ENCODE measurements at places on chromosomes 12 and 14. TPM values are rescaled to one million over a fixed set of nuclear protein-coding genes. Genes with fewer than 3 reads are reported as not detected.

Gene PIWIL1
- not detected for total RNA-seq

Gene CLEC4C
- total RNA-seq, result not detected

Gene WASHC4
- total RNA-seq, result 39.5 TPM

Gene CCDC177
- not detected for total RNA-seq

Gene PPP1R1A
- total RNA-seq, result not detected

Gene GYS2
- not detected for total RNA-seq

Gene SLC38A4
- total RNA-seq, result not detected

Gene PTGER2
- 9.6 TPM for total RNA-seq

Gene RASAL1
- 13.4 TPM for total RNA-seq

Gene PLCZ1
- total RNA-seq, result not detected

Gene GNG2
- 250 TPM for total RNA-seq

Gene ADIPOR2
- total RNA-seq, result 43.5 TPM

Gene SMIM41
- total RNA-seq, result not detected

Gene KRT83
- total RNA-seq, result not detected

Gene GLIPR1L2
- total RNA-seq, result 0.50 TPM

Gene CKB
- total RNA-seq, result 9.5 TPM

Gene OR4Q2
- not detected for total RNA-seq

Gene B3GNT4
- total RNA-seq, result 1.1 TPM

Gene AKAP6
- 3.6 TPM for total RNA-seq

Gene TSPAN11
- 0.07 TPM for total RNA-seq

Gene CCDC196
- total RNA-seq, result not detected

Gene ACVR1B
- total RNA-seq, result 7.2 TPM

Gene GALNT16
- 0.05 TPM for total RNA-seq

Gene PNMA1
- total RNA-seq, result 47.5 TPM

Gene MGP
- 0.67 TPM for total RNA-seq

Gene FLVCR2
- 12.3 TPM for total RNA-seq

Gene NEUROD4
- not detected for total RNA-seq

Gene MYF6
- not detected for total RNA-seq

Gene VEZT
- total RNA-seq, result 49.0 TPM

Gene FBRSL1
- total RNA-seq, result 37.0 TPM

Gene GLIPR1L1
- total RNA-seq, result not detected

Gene ASCL1
- total RNA-seq, result not detected

Gene DAD1
- 165 TPM for total RNA-seq

Gene P2RX7
- 14.8 TPM for total RNA-seq

Gene KLRC1
- 3.1 TPM for total RNA-seq

Gene SLCO1B1
- total RNA-seq, result not detected

Gene CLEC2B
- 28.0 TPM for total RNA-seq

Gene TPH2
- not detected for total RNA-seq

Gene SSTR1
- total RNA-seq, result not detected

Gene RPL10L
- not detected for total RNA-seq

Gene RERG
- total RNA-seq, result not detected

Gene STAC3
- 3.5 TPM for total RNA-seq

Gene GPR135
- 1.1 TPM for total RNA-seq

Gene PRPH
- not detected for total RNA-seq

Gene SDS
- total RNA-seq, result not detected

Gene SERPINA1
- total RNA-seq, result 20.3 TPM

Gene AQP6
- total RNA-seq, result not detected

Gene CEP128
- total RNA-seq, result 16.9 TPM

Gene CHGA
- not detected for total RNA-seq

Gene MYO1H
- total RNA-seq, result not detected

Gene C1S
- total RNA-seq, result 6.6 TPM

Gene STXBP6
- not detected for total RNA-seq

Gene TMEM260
- total RNA-seq, result 15.0 TPM

Gene IFNG-AS1
- not detected for total RNA-seq

Gene FAM90A1
- 0.67 TPM for total RNA-seq

Gene AMN
- 3.9 TPM for total RNA-seq

Gene ABCC9
- total RNA-seq, result 0.19 TPM

Gene TEX22
- 3.3 TPM for total RNA-seq
